AG04450 (cell line): ENCODE measurements at places on chromosomes 5 and 9. TPM values are rescaled to one million over a fixed set of nuclear protein-coding genes. Genes with fewer than 3 reads are reported as not detected.

The MUSK gene
- polyA plus RNA-seq, result 0.58 and 0.77 TPM in 2 replicates

GRCh38 chr9:134456756-134457305 lies 130.6 kb downstream of the RXRA start:
- no peak for DNase-seq

DNA sequence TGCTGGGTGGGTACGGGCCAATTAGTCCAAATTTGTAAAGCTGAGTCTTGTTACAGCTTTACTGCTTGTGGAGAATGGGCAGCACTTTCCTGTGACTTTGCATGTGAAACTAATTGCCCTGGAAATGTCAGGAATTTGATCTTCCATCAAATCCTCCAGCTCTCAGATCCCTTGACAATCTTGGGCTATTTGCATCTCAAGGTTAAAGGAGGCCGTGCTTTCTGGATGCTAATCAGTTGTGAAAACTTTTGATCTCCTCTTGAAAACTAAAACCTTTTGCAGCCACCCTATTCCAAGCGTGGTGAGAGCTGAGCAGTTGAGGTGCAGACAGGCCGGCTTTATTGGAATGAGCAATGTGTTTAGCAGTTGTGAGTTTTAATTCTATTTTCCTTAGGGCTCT lies 68.0 kb upstream of the CLINT1 start:
- DNase-seq, result no peak

DNA sequence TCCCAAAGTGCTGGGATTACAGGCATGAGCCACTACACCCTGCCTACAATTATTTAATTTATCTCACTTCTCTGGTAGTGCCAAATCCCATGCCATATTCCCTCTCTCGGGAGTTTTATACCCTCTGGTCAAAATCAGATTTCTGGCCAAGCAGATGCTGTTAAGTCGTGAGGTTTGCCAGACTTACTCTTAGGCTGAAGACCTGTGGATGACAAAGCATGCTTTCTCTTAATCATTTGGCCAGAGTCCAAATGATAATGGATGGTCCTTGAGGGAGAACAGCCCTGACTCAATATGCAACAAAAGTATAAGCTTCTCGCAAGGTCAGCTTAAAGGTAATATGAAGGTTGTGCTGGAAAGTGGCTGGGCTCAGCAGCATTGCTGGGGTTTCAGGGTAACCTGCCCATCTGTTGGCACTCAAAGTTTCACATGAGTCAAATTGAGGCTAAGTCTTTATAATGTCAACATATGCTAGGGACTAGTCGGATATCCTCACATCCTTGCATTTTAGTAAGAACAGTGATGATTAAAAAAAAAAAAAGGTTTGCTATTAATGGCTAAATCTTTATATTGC lies 280.1 kb downstream of the KIF4B start:
- no peak for DNase-seq

DNA sequence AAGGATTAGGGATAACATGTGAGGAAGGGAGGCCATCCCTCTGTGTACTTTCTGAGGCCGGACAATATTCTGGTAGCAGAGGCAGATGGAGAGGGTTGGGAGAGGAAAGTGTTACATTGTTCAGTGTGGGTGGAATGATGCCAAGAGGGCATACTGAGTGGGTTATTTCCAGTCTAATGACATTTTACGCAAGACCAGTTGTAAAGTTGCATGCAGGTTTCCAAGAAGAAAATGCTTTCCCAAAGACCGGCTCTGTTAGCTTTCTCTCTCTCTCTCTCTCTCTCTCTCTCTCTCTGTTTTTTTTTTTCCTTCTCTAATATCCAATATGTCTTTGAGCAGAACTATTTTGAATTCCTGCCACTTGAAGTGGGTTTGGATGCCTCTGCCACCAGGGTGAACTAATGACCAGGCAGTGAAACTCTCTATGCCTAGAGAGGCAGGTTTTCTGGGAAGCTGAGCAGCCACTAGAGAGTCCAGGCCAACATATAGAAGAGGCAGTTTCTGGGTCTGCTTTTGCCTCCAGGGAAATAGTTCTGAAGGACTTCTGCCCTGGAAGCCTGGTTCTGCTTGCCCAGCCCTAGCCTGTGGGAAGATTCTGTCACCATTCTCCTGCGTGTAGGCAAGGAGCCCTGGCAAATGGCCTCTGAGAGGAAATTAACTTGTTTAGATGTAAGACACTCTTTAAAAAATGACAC lies 24.4 kb upstream of the ZNF366 start:
- no peak for DNase-seq

DNA sequence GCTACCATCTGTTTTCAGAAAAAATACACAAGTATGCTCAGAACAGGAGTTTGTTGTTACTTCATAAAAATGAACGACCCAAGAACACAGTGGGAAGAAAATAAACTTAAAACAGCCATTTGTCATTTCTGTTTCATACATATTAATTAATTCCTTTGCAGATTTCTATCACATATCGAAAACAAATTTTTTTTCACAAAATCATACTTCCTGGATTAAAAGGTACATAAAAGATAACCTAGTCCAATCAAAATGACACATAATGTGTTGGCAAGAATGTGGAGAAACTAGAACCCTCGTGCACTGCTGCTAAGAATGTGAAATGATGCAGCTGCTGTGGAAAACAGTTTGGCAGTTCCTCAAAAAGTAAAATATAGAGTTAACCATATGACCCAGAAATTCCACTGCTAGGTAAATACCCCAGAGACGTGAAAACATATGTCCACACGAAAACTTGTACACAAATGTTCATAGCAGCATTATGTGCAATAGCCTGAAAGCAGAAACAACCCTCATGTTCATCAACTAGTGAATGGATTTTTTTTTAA lies 46.0 kb downstream of the MYO10 start:
- DNase-seq, result peak; percentile 47

The SPOCK1 gene
- polyA plus RNA-seq, result 74.6 and 76.0 TPM in 2 replicates

The IL7R gene
- polyA plus RNA-seq, result 36.5 and 43.7 TPM in 2 replicates

DNA sequence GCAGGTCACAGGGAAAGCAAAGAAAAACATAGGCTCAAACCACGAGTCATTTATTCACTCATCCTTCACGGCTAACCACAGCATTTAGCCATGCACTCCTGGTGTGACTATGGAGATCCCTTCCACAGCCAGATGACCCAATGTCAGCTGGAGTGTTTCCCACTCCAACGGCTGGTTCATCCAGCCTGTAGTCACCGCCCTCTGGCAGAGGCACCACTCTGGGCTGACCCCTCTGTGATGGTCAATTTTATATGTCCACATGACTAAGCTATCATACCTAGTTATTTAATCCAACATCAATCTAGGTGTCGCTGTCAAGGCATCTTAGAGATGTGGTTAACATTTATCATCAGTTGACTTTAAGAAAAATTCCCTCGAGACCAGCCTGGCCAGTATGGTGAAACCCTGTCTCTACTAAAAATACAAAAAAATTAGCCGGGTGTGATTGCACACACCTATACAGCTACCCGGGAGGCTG lies 9.5 kb upstream of the PHF19 start:
- no peak for DNase-seq

The STPG3 gene
- polyA plus RNA-seq, result not detected in 2 replicates

- DNase-seq, result no peak
Observed at GRCh38 chr9:113962396-113962795, 86.3 kb downstream of the ZNF618 start.

The AGXT2 gene
- not detected in 2 replicates for polyA plus RNA-seq

DNA sequence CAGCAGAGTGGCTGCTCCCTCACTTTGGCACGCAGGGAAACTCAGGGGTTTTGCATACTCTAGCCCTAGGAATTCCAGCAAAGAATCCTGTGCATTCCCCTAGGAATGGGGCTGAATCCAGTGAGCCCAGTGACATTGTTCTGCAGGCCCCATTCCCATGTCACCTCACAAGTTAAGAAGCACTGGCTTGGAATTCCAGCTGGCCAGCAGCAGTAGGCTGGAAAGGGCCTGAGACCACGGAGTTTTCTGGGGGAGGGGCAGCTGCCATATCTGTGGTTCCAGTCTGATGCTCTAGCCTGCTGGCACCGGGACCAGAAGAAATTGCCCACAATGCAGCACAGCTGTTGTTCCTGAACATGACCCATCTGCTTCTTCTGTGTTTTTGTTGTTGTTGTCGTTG lies 217.6 kb upstream of the DMRTA1 start:
- no peak for DNase-seq

The HRH2 gene
- polyA plus RNA-seq, result not detected in 2 replicates

DNA sequence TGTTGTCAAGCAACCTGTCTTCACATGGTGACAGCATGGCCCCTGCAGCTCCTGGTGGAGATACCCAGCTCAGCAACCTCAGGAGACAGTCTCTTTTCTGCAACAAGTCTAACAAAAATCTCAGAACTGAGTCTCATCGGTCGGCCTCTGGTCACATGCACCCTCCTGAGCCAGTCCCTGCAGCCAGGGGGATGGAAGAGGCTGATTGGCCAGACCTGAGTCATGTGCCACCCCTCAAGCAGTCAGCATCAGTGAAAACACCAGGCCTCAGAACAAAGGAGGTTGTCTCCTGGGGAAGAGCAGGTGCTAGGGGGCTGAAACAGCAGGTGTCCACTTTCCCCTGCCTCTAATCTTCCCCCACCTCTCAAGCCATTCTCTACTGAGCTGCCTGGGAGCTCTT lies 54.4 kb downstream of the SMIM23 start:
- no peak for DNase-seq

The N4BP3 gene
- polyA plus RNA-seq, result 0.29 and 0.30 TPM in 2 replicates

DNA sequence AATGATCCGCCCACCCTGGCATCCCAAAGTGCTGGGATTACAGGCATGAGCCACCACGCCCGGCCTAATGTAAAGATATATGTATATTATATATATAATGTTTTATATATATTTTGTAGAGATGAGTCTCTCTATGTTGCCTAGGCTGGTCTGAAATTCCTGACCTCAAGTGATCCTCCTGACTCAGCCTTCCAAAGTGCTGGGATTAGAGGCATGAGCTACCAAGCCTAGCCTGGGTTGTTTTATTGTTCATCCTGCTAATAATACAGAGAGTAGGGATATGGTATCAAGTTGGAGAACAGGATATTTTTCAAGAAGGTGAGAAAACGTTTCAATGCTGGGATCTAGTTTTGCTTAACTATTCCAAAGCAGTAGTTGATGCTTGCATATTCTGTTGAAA lies 2.9 kb downstream of the SEC24A start:
- no peak for DNase-seq

The KIF4B gene
- 0.02 TPM in 1 of 2 replicates, not detected in the other for polyA plus RNA-seq

GRCh38 chr5:52995914-52996313 lies 6.8 kb downstream of the ITGA2 start:
- no peak for DNase-seq

DNA sequence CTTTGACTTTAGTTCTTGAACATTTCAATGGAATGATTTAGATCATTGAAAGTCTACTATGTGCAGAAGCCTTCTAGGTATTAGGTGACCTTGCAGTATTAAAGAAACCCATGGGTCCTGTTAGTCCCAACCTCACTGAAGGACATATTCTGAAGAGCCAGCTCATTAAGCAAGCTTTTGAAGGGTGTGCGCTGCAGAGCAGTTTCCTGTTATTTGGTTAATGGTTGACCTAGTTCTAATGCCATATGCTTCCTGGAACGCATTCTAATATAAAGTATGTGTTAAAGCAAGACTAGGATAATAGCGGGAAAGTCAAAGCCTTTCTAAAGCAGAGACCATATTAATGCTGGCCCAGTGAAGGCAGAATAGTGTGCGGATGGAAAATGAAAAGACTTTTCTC lies 20.1 kb downstream of the ZNF462 start:
- no peak for DNase-seq

The PROB1 gene
- polyA plus RNA-seq, result 0.19 and 0.25 TPM in 2 replicates

DNA sequence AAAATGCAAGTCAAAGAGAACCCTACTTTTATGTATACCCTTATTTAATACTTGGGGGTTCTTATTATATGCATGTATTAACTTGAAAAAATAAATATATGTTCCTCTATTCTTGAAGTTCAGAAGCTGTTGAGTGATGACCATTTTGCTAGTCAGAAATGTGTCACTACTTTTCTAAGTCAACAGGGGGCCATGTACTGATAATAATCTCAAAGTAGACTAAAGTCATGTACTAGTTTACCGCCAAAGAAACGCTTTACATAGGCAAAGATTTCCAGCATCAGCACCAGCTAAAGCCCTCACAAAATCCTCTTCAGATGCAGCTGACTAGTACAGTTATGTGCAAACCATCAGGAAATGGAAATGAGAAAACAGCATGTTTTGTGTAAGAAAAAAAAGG lies 5.7 kb upstream of the BHMT start:
- DNase-seq, result no peak

- DNase-seq, result no peak
Observed at GRCh38 chr5:32572778-32573480, 12.4 kb upstream of the SUB1 start.

DNA sequence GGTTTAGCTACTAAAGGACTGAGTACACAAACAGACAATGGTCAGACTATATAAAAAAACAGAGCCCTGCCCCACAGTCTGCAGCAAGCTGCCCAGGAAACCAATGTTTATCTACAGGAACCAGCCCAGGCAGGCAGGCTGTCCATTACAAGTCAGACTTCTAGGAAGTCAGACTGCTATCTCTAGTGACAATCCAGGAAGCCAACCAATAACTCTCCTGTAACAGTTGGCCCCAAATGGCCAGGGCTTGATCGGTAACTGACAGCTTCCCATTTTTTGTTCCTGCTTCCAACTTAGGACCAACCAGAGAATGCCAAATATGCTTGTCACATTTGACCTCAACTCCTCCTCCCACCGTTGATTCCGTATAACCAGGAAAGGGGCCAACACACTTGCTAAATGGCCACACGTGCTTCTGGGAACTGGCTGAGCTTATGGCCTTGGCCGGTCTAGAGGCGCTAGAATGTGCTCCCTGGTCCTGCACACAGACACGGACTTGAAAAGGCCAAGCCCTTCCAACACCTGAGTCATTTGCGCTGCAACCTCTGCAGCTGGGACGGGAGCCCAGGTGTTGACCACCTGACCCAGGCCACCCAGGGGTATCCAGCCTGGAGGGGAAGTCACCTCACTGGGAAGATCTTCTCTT lies 79.6 kb upstream of the CDK20 start:
- DNase-seq, result no peak

The PCDHGC4 gene
- polyA plus RNA-seq, result 0.46 and 0.83 TPM in 2 replicates

- DNase-seq, result no peak
Observed at GRCh38 chr5:9549941-9550340, 4.1 kb upstream of the SEMA5A start.

DNA sequence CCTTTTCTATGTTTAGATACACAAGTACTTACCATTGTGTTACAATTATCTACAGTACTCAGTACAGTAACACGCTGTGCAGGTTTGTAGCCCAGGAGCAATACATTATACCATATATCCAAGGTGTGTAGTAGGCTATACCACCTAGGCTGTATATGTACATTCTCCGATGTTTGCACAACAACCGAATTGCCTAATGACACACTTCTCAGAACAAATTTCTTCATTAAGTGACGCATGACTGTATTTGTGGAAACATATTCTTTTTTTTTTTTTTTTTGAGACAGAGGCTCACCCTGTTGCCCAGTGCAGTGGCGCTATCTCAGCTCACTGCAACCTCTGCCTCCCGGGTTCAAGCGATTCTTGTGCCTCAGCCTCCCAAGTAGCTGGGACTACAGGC lies 4.0 kb upstream of the RAD23B start:
- no peak for DNase-seq

The RFX3 gene
- 3.0 and 3.7 TPM in 2 replicates for polyA plus RNA-seq

The UNC13B gene
- 12.5 and 15.4 TPM in 2 replicates for polyA plus RNA-seq

DNA sequence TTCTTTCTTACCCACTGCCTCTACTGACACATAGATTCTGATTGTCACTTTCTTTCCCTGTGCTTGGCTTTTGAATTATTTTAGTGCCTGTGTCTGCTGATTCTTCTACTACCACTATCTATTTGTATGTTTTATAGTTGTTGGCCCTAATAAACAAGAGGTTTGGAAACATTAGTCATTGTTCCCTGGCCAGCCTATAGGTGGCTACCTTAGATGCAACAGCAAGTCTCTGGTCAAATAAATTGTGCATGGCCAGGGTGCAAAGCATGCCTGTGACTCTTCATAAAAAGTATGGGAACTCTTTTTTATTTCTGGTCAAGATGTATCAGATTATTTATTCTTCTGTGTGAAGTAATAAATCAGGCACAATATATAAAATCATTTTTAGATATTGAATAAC lies 124.4 kb downstream of the PLK2 start:
- DNase-seq, result no peak
